ENCODE measurements at places on chromosomes 16 and 17.
A peak's percentile ranks its signal among the peaks of the same experiment; 100 is the strongest.

GRCh38 chr17:35865412-35866340 lies 3.0 kb downstream of the HEATR9 start:
- no peaks in the 10 kb centered on the region for H3K36me3 ChIP-seq
- H3K27me3 ChIP-seq: no peaks in the 10 kb centered on the region
- DNase-seq: no peak
- H3K4me1 ChIP-seq: peaks cover 22% of the 10 kb centered on the region

GRCh38 chr17:44722254-44722653 lies 13.8 kb downstream of the DBF4B start:
- H3K27ac ChIP-seq: no peak overlapping the region
- no peaks in the 10 kb centered on the region for H3K36me3 ChIP-seq
- no peaks in the 10 kb centered on the region for H3K4me1 ChIP-seq
- H3K27me3 ChIP-seq: no peaks in the 10 kb centered on the region

- H3K27me3 ChIP-seq: no peaks in the 10 kb centered on the region
- no peaks in the 10 kb centered on the region for H3K4me1 ChIP-seq
- no peak overlapping the region for H3K4me3 ChIP-seq
- no peak overlapping the region for H3K27ac ChIP-seq
- no peak for DNase-seq
Observed at GRCh38 chr17:35894206-35894605, 14.0 kb upstream of the CCL5 start.

DNA sequence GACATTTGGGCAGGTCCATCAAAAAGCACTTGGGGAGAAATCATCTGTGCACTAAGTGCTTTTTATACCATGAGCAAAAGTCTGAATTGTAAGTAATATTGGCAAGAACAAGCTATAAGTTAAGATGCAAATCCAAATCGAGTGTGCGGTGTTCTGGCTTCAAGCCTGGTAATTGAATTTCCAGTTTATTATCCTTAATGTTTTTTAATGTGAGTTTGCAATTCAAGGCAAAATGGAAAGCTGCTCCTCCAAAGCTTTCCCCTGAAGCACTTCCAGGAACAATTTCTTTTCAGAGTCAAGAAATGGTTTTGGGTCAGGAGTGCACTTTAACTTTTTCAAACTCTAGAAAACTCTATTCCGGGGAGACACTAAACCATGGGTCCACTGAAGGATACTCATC lies 445.7 kb downstream of the TOX3 start:
- no peaks in the 10 kb centered on the region for H3K36me3 ChIP-seq
- H3K4me1 ChIP-seq: no peaks in the 10 kb centered on the region
- no peak overlapping the region for H3K27ac ChIP-seq

- no peak for DNase-seq
- H3K27ac ChIP-seq: no peak overlapping the region
- H3K36me3 ChIP-seq: no peaks in the 10 kb centered on the region
- no peak overlapping the region for H3K4me3 ChIP-seq
- peaks cover 13% of the 10 kb centered on the region for H3K4me1 ChIP-seq
Observed at GRCh38 chr17:44473367-44473766, 29.8 kb downstream of the GPATCH8 start.

DNA sequence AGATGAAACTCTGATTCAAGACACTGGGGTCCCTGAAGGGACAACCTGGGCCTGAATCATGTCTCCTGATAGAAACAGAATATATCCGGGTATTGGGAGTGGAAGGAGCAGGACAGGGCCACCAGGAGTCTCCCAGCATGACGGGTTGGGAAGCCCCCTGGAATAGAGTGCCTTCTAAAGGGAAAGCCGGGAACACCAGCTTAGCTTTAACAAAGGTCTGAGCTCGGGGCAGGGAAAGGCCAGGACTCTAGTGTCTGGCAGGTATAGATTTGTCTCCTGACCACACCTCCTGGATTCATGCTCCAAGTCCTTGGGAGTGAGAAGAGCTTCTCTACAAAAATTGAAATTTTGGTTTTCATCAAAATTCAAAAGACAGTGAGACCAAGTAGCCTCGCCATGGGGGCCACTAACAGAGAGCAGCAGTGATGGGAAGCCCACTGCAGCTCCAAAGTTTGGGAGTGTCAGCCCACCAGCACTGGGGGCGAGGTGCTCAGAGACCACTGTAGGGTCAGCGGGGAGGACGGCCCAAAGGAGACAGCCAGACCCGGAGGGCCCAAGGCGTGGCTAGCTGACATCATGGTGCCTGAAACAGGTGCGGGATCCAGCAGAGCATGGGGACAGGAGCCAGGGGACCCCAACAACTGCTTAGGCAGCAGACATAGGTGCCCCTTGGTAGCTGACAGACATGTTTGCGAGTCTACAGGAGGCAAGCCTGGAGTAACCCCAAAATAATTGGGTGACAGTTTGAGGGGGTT lies 81.0 kb downstream of the C16orf78 start:
- peak; percentile 23 for DNase-seq
- H3K36me3 ChIP-seq: no peaks in the 10 kb centered on the region
- H3K27ac ChIP-seq: no peak overlapping the region
- H3K4me1 ChIP-seq: no peaks in the 10 kb centered on the region
- H3K27me3 ChIP-seq: no peaks in the 10 kb centered on the region

DNA sequence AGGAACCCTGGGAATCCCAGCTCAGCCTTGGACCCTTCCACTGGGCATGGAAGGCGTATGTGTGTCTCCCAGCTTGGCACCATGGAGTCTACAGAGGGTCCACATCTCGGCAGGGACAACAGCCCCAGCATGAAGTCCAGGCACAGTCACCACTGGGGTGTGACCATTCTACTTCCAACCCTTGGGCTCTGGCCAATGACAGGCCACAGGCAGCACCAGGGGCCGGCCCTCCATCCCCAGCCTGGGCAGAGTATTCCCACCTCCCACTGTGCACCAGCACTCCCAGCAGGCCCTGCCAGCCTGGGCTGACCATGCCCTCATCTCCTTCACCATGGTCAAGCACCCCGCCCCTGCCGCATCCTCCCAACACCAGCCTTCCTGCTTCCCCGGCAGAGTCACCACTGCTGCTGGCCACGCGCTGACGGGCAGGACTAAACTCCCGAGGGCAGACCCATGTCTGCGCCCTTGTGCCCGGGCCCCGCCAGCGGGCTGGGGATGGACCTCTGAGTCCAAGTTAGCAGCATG lies 9.5 kb upstream of the PPP1R27 start:
- no peaks in the 10 kb centered on the region for H3K4me1 ChIP-seq
- no peaks in the 10 kb centered on the region for H3K27me3 ChIP-seq

- no peak overlapping the region for H3K4me3 ChIP-seq
- no peaks in the 10 kb centered on the region for H3K36me3 ChIP-seq
- H3K27me3 ChIP-seq: no peaks in the 10 kb centered on the region
- peaks cover 36% of the 10 kb centered on the region for H3K4me1 ChIP-seq
- DNase-seq: peak; percentile 48
- peak overlapping the region; percentile 35 for H3K27ac ChIP-seq
Observed at GRCh38 chr16:83928341-83929055, 24.5 kb upstream of the OSGIN1 start.

- H3K36me3 ChIP-seq: no peaks in the 10 kb centered on the region
- H3K27ac ChIP-seq: peak overlapping the region; percentile 96
- no peak for DNase-seq
- no peaks in the 10 kb centered on the region for H3K27me3 ChIP-seq
- H3K4me1 ChIP-seq: peaks cover 41% of the 10 kb centered on the region
Observed at GRCh38 chr17:77326076-77326591, 185.4 kb downstream of the SEC14L1 start.

DNA sequence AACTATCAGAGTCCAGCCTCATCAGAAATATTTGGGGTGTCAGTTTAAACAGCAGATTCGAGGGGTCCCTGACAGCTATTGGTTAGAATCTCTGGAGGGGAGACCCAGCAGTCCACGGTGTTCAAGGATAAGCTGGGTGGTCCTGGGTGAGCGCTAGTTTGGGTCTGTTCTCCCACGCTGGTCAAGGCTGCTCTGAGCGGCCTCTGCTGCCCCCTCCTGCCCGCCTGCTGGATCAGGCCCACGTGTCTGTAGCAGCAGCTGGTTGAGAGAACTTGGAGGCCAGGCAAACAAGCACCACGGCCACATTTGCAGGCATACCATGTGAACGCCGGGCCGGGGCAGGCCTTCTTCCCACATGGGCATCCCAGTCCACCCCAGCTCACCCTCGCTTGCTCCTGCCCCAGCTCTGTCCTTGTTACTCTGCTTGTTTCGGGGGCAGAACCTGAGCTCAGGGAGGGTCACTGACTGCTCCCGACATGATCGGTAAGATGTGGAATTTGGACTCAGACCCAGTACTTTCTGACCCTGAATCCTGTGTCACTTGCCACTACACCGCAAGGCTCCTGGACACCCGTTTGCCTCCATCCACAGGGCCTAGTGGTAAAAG lies 7.4 kb downstream of the FOXF1 start:
- no peaks in the 10 kb centered on the region for H3K36me3 ChIP-seq
- no peak overlapping the region for H3K4me3 ChIP-seq
- H3K27me3 ChIP-seq: peaks cover 1% of the 10 kb centered on the region
- DNase-seq: peak; percentile 74
- H3K27ac ChIP-seq: no peak overlapping the region
- H3K4me1 ChIP-seq: no peaks in the 10 kb centered on the region

- H3K4me3 ChIP-seq: no peak overlapping the region
- DNase-seq: no peak
- H3K27me3 ChIP-seq: no peaks in the 10 kb centered on the region
- no peaks in the 10 kb centered on the region for H3K36me3 ChIP-seq
- no peaks in the 10 kb centered on the region for H3K4me1 ChIP-seq
- H3K27ac ChIP-seq: no peak overlapping the region
Observed at GRCh38 chr17:58302919-58303585, 22.3 kb upstream of the MPO start.

DNA sequence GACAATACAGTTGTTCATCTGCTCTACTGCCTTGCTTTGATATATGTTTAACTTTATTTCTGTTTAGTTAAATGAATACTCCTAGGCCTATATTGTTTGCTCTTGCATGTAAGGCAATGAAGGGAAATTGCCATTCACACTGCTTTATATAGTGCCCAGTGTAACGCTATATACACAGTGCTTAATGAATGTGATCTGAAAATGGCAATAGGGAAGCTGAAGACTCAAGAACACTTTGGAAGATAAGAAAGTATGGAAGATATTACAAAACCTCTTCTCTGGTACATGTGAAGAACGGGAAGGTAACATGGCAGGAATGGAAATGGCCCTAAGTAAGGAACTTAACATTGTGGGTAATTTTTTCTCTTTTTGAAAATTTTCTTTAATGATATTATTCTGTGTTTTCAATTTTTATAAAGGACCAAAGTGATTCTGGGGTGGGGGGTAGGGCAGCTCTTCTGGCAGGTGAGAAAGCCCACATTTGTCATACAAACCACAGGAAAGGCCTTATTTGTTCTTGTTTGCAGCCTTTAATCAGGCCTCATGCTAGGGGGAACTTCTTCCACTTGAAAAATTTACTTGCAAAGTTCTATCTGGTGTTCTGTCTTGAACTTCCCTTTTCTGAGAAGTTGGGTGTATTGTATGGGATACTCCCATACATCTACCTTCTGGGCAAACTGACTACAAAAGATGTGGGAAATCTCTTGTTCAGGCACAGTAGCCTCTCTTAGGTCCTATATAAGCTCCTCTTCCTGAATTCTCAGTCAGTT lies 100.8 kb upstream of the CORO6 start:
- H3K4me3 ChIP-seq: no peak overlapping the region
- H3K36me3 ChIP-seq: no peaks in the 10 kb centered on the region
- H3K4me1 ChIP-seq: peaks cover 55% of the 10 kb centered on the region
- H3K27me3 ChIP-seq: no peaks in the 10 kb centered on the region

DNA sequence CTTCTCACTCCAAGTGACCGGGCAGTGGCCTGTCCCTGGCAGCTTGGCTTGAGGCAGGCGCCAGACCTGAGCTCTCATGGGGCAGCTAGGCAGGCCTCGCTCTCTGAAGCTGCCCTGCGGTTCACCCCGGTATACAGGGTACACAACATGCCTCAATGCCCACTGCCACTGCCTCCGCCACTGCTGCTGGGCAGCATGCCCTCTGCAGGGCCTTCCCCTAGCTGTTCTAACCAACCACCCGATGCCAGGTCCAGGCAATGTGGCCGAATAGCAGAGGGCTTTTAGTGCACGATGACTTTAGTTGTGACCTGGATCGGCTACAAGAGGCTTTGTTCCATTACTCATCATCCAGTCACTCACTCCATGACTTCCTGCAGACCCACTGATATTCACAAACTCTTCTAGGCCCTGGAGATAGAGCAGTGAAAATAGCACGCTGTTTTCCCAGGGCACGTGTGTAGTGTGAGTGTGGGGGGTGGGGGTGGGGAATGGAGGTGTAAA lies 19.7 kb downstream of the CDC42EP4 start:
- no peaks in the 10 kb centered on the region for H3K36me3 ChIP-seq
- peak overlapping the region; percentile 79 for H3K27ac ChIP-seq
- H3K27me3 ChIP-seq: no peaks in the 10 kb centered on the region
- peaks cover 41% of the 10 kb centered on the region for H3K4me1 ChIP-seq
- no peak for DNase-seq
- no peak overlapping the region for H3K4me3 ChIP-seq

DNA sequence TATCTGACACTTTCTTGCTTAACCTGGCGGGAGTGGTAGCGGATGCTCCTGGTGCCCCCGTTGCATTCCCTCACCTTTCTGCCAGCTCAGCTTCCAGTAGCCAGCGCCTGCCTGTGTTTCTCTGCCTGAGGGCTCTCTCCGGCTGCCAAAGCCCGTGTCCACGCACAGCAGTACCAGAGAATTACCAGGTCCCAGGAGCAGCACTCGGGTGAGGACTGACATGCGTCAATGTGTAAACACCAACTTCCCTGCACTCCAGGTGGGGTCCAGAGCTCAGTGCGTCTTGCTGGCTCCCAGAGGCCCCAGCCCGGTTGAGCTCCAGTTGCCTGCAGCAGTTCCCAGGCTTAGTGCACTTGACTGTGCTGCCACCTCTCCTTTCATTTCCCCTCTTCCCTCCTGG lies 54.8 kb downstream of the CDH13 start:
- H3K4me1 ChIP-seq: no peaks in the 10 kb centered on the region
- no peak for DNase-seq
- H3K4me3 ChIP-seq: no peak overlapping the region
- no peak overlapping the region for H3K27ac ChIP-seq

DNA sequence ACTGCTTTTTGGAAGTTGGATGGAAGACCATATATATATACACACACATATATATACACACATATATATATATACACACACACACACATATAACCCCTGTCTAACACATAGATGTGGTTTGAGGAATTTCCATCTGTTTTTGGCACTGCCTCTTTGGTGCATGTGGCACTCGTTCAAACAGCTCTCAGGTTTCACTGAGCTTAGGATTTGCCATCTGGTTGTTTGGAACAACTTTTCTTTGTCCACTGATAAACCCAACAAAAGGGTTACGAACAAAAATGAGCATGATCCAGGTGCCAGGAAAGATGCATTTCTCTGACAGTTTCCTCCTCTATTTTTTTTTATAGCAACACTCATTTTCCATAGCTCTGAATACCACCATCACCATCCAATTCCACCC lies 14.6 kb upstream of the KCNJ16 start:
- no peak overlapping the region for H3K27ac ChIP-seq
- no peak for DNase-seq
- H3K4me3 ChIP-seq: no peak overlapping the region
- H3K27me3 ChIP-seq: no peaks in the 10 kb centered on the region
- peaks cover 14% of the 10 kb centered on the region for H3K4me1 ChIP-seq
- H3K36me3 ChIP-seq: no peaks in the 10 kb centered on the region

GRCh38 chr16:4687946-4688673 lies 5.3 kb upstream of the NUDT16L1 start:
- no peaks in the 10 kb centered on the region for H3K27me3 ChIP-seq
- no peak overlapping the region for H3K4me3 ChIP-seq
- H3K27ac ChIP-seq: no peak overlapping the region
- H3K4me1 ChIP-seq: 0 out of 2 replicates have a peak, but pooled peaks cover 6% of the 10 kb centered on the region
- peaks cover 5% of the 10 kb centered on the region for H3K36me3 ChIP-seq
- DNase-seq: no peak
